A375 (cell line): ENCODE measurements at places on chromosomes 16 and 17. TPM values are rescaled to one million over a fixed set of nuclear protein-coding genes. Genes with fewer than 3 reads are reported as not detected.

DHODH gene
- total RNA-seq: 22.1 and 29.6 TPM in 2 replicates

KRT31 gene
- total RNA-seq: not detected in 2 replicates

RNF227 gene
- total RNA-seq: 3.0 and 4.1 TPM in 2 replicates

STX1B gene
- 0.98 TPM in 1 of 2 replicates, not detected in the other for total RNA-seq
